ENCODE measurements at places on chromosomes 5 and 9.

DNA sequence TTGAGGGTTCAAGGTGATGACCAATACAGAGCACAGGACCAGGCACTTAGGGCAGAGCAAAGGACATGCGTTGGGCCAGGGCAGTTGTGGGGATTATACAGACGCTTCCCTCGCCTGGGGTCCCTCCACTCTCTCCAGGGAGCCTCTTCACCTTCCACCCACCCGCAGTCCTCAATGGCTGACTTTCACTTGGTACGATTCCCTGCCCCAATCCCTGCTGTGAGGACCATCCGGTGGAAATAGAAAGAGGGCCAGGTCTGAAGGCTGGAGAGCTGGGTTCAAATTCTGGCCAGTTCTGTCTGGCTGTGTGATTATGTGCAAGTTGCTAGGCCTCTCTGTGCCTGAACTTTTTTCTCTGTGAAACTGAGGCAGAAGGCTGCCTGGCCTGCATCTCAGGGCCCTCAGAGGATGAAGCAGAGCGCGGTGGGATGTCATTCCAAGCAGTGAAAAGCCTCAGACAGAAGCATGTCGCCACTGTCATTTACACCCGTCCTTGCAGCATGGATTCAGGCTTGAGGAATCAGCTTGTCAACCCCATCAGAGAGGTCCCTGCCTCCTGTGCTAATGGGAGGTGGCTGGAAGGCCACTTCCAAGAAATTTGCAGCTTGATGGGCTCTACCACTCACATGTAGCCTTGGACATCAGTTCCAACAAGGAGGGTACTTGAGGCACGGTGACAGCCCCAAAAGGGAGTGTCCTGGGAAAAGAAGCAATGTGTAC is 206.6 kb upstream of the IER5L start:
- no peak for ATAC-seq

DNA sequence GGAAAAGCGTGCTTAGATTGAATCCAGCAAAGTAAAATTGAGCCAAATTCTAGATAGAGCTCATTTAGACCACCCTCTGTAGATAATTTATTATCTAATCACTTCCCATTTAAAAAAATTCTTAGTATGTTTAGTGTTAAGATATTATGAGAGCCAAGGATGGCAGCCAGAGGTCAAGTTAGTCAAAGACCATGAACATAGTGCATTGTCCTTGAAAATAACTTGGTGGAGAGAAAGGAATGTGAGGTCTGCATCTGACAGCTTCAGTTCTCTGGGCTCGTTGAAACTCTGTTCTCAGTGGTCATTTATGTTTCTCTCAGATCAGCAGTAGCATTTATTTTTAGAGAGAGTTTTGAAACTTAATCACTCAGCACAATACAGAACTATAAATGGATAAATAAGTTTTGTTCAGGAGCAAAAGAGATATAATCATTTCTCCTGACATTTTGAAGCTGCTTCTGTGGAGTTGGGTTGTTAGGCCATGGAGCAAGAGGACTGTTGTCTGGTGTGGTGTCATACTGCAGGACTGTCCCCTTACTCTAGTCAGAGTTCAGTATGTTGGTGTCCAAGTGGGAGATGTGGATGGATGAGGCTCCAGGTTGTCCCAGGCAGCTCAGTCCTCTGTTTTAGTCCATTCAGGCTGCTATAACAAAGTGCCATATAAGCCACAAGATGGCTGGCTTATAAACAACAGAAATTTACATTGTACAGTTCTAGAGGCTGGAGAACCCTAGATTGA is 337.7 kb downstream of the FBXL7 start:
- ATAC-seq, result no peak

GRCh38 chr5:31741496-31741895 is 102.6 kb downstream of the PDZD2 start:
- no peak for ATAC-seq

GRCh38 chr9:110188991-110189390 is 19.0 kb downstream of the C9orf152 start:
- no peak for ATAC-seq

- ATAC-seq, result no peak
Measured at GRCh38 chr9:19875291-19875920, 86.6 kb upstream of the SLC24A2 start.

- no peak for ATAC-seq
Measured at GRCh38 chr5:139182528-139183296, 15.5 kb downstream of the SIL1 start.

DNA sequence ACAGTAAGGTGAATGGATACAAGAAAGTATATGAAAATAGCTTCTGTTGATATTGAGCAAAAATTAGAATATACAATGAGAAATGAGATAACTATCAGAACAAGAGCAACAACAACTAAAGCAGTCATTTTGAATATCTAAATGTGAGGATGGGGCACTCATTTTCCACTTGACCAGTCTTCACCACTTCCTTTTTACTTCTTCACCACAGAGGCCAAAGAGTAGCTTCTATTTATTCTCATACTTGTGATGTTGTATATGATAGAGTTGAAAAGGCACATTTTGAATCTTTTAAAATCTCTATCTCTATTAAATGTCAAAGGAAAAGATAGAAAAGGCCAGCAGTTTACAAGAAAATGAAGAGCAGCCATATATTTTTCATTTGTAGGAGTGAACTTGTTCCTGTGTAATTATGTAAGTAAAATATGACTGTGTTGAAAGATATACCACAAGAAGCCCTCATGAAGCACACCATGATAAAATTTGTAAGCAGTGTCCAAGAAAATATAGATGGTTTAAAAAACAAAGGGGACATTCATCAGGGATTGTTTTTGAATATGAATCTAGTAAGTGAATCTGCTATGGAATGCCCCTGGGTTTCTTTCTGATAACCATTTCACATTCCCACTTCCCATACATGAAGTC is 39.2 kb downstream of the ADAMTS19 start:
- no peak for ATAC-seq

DNA sequence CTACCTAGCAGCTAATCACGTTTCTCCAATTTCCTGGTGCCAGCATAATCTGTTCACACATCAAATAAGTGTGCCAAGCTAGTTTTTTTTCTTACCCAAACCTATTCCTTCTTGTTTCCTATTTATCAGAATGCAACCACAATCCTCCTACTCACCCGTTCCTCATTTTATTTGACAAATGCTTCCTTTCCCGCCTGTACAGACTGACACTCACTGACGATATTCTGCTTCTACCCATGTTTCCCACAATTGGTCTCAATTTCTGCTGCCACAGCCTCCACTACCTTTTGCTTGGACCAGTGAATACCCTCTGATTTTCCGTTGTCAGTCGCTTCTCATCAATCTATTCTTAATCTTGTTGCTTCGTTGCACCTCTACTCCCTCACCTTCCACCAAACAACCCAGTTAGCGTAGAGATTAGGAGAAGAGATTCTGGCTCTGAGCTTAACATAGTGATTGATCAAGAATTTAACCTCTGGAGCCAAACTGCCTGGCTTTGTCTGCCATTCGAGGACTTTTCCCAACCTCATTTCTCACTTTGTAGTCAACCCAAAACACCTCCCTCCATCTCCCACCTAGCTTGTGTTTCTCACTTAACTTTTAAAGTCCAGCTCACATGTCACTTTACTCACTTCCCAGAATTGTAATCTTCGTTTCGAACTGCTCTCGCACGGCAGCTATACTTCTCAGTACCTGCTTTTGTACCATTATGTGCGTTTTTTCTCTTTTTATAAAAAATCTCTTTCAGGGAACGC is 729 bp upstream of the TMEM38B start:
- peak; percentile 13 for ATAC-seq

DNA sequence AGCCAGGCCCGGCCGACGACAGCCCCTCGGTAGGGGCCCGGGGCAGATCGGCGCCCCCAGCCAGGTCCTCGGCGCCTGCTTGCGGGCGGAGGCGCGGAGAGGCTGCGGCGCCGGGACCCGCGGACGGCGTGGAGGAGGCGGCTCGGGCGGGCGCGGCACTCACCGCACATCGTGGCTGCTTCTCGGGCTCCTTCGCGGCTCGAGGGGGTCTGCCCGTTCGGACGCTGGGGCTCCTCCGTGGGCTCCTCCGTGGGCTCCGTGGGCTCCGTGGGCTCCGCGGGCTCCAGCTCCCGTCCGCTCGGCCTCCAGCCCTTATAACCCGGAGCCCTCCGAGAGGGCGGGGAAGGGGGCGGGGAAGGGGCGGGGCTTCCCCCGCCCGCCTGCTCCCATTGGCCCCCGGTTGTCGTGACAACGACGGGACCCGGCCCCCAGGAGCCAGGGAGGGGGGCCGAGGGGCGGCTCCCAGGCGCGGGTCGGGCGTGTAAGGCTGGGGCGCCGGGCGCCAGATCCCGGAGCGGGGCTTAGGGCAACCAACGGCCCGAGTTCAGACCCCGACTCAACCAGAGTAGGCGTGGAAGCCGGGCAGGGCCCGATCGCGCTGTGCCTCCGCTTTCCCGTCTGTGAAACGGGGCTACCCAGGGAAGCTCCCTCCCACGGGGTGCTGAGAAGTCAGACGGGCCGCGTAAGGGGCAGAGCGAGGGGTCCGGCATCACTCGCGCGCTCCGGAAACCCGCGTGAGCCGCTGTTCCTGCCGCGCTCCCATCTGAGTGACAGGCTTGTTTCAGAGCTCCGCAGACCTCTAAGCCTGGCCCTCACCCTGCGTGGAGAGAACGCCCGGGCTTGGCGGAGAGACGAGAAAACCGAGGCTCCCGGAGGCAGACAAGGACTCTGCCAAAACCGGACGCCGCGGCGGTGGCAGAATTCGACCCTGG is at the start of gene GFPT2:
Gene GFPT2 (minus strand): TSS at position 289 of the 932 bp plus-strand sequence. CDS start 119 bp downstream, at position 170.
- ATAC-seq, result peak; percentile 78

DNA sequence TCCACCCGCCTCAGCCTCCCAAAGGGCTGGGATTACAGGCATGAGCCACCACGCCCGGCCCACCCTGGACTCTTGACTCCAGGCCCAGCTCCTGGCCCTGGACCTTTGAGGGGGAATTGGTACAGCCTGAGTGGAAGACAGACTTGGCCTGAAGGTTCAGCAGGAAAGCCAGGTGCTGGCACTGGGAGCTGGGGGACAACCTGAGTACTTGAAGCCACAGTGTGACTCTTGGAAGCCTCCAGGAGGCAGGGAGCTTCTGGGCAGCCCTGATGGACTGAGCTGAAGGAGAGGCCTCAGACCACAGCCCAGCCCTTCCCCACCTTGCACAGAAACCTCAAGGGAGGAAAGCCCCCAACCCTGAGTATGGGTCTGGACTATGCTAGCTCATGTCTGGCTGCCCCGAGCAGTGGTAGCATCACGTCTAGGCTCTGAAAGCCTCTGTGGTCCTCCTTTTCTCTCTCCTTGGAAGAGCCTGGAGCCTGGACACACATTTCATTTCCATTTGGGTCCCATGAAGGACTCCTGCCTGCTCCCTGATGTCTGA is 54.1 kb downstream of the RASGEF1C start:
- no peak for ATAC-seq

GRCh38 chr5:52876456-52876855 is 88.7 kb downstream of the ITGA1 start:
- no peak for ATAC-seq

DNA sequence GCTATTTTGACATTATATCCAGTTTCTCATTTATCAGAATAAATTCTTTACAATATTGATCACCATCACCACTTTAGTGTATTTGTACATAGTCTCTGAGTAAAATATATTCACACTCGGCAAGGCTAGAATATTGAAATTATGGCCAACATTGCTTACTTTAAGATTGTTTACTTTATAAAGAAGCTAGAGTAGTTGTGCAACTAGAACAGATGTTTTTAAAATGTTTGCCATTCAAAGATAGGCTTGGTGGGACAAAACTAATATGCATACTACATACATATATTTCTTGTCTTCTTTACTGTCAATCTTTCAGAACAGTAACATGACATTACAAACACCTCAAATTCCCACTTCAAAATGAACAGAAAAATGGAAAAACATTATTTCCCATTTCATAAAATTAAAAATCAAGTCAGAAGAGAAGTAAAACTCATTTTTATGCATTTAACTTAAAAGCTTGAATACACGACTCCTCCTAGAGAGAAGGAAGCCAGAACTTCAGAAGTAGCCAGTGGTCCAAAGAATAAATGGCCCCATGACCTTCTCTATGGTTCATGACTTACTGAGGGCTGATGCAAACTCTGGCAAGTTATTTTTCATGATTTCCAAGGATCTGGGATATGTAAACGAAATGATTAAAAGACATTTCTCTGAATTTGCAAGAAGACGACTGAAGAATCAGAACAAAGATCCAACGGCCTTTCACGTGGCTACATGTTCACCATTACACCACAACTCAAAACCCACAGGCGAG is 14.1 kb downstream of the MTX3 start:
- ATAC-seq, result no peak

- peak; percentile 10 for ATAC-seq
Measured at GRCh38 chr9:133485531-133486260, 6.8 kb upstream of the SLC2A6 start.

Data from SK-N-SH treated with all-trans-retinoic acid at 6 μM for 48 hours (cell line).